IMR-90 (cell line): ENCODE measurements at places on chromosomes 4 and X. TPM values are rescaled to one million over a fixed set of nuclear protein-coding genes. Genes with fewer than 3 reads are reported as not detected.

RBMXL3 gene
- not detected in 2 replicates for total RNA-seq

SPRY1 gene
- total RNA-seq: 1.4 and 1.9 TPM in 2 replicates

DNA sequence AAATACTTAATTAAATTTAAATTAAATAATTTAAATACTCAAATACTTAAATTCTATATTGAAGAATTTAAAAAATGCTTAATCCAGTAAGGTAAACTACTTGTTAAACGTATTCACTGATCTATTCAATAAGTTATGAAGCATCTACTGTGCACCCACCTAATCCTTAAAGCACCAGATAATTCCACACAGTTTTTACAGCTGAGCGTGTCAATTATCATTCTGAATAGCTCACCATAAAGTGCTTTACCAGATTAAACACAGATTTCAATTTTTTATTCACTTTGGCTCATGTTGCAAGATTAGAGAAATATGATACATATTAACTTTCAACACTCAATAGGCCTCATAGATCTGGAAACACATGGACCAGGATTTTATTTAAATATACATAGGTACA is 79.2 kb upstream of the DDIT4L start:
- DNase-seq: no peak

DNA sequence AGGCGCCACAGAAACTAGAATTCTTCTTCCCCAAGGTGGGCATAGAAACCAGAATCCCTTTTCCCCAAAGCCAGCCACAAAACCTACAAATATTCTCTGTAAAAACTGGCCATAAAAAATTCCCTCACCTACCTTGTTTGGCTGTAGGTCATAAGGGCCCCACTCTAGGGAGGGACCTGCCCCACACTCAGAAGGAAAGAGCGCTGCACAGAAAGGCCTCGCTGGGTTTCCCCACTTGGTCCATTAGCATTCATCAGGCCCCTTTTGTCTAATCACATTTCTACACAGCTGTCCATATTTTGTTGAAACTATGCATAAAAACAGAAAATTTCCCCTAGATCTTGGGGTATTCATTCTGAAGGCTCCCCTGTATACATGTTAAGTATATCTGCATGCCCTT is 54.1 kb downstream of the PHKA2 start:
- DNase-seq: no peak

DNA sequence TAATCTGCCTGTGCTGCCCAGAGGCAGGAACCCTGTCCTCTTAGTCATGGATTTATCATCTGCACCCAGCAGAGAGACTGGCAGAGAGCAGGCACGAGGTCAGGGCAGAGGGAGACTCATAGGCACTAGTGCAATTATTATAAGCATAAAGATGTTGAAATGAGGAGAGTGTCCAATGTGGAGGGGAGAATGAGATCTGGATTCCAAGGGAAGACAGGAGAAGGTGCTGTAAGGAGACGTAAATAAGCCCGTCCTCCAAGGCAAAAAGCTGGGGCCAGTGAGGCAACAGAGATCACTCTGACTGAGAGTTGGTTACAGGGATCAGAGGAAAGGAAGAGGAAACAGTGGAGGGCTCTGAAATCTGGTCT is 406.2 kb downstream of the MAPK10 start:
- DNase-seq: peak; percentile 19

GRCh38 chr4:153634738-153635353 is 49.2 kb upstream of the TLR2 start:
- peak; percentile 8 for DNase-seq

GRCh38 chr4:75101906-75102786 is 169.2 kb downstream of the PARM1 start:
- no peak for DNase-seq

DNA sequence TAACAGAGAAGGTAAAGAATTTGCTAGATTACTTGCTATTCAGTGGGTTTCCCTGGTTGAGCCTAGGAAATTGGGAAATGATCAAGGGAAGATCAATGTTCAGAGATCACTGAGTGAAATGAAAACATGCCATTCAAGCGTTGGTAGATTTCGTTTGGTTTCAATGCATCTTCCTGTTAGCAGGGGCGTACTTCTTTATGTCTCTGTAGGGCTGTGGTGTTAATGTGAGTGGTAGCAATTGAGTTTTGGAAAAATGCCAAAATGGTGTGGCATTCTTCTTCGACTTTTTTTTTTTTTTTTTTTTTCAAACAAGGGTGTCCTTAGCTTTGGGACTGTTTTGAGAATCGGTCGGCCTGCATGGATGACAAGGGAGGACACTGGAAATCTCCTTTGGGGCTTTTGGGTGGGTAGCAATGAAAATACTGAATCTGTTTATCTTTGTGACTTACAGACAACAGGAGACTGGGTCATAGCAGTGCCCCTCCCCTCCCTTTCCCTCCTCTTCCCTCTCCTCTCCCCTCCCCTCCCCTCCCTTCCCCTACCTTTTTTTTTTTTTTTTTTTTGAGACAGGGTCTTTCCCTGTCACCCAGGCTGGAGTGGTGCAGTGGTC is 50.4 kb downstream of the SPRY1 start:
- no peak for DNase-seq
